ENCODE measurements at places on chromosomes 6 and 20.

DNA sequence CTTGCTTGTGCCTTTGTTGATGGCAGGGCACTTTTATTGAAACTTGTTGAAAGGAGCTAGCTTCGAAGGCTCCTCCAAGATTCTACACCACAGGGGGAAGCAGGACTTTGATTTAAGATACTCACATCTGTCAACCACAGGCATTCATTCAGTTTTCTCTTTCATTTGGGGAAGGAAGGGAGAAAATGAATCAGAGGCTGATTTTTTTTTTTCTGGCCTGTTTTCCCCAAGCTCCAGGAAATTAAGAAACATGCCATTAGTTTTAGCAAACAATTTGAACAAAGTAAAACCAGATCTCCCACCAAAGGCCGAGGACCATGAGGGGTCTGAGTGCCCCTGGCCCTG is 8.7 kb upstream of the APCDD1L start:
- no peak for DNase-seq

GRCh38 chr6:132693478-132693877 is 20.4 kb downstream of the VNN1 start:
- no peak for DNase-seq

DNA sequence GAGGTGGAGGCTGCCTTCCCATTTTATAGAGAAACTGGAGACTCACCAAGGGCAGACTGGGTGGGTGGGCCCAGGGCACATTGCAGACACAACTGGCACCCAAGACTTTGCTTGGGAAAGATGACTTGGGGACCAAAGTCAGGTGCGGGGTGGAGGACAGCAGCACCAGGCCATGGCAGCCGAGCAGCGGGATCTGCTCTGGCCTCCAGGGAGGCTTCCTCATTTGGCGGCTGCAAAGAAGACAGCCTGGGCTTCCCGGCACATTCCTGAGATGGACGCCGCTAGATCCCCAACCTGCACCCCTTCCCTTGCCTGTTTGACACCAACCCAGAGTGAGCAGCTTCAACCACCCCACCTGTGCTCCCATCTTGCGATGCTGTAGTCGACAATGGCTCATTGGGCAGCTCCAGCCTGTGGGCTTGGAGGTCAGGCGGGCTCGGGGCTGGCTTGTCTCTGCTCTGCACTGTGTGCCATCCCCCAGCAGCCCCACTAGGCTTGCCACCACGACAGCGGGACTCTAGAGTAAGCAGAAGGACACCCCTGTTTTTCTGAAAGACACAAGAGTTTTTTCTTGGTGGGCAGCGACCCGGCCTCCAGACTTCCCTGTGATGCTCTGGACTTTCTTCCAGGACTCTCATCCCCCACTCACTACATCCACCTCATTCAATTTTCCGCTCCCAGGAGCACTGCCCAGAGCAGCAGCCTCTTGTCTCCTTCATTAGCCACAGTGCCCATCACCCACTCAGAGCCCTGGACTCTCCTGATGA is 184.9 kb upstream of the CST7 start:
- DNase-seq, result no peak

GRCh38 chr6:125866433-125866832 is 75.7 kb downstream of the NCOA7 start:
- DNase-seq, result no peak

GRCh38 chr20:60465439-60465838 is 507.2 kb downstream of the CDH26 start:
- no peak for DNase-seq

DNA sequence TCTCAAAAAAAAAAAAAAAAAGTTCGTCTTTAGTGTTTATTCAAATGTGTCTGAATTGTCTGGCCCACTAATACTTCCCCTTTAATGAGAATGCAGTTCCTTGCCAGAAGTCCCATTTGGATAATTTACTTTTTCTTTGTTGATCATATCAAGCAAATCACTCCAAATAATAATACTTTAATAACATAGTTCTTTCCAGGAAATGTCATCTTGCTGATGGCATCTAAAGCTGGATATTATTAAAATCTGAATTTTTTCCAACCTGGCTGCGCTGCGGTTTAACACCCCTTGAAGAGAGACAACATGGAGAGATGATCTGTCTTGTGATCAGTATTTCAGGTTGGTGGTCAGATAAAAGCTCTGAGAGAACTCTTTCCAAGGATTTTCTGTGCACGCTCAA is 111.2 kb upstream of the CNKSR3 start:
- no peak for DNase-seq

- peak; percentile 34 for DNase-seq
Measured at GRCh38 chr6:25138233-25138933, 140.8 kb upstream of the CARMIL1 start.

- DNase-seq, result no peak
Measured at GRCh38 chr20:10313215-10313614, 94.6 kb downstream of the SNAP25 start.

- no peak for DNase-seq
Measured at GRCh38 chr6:157779705-157780604, 43.1 kb upstream of the SNX9 start.

GRCh38 chr6:24321538-24322162 is 36.2 kb downstream of the DCDC2 start:
- DNase-seq, result no peak

- no peak for DNase-seq
Measured at GRCh38 chr20:54172532-54172855, 1.3 kb downstream of the CYP24A1 start.
